ENCODE measurements at places on chromosomes 16 and 17.

DNA sequence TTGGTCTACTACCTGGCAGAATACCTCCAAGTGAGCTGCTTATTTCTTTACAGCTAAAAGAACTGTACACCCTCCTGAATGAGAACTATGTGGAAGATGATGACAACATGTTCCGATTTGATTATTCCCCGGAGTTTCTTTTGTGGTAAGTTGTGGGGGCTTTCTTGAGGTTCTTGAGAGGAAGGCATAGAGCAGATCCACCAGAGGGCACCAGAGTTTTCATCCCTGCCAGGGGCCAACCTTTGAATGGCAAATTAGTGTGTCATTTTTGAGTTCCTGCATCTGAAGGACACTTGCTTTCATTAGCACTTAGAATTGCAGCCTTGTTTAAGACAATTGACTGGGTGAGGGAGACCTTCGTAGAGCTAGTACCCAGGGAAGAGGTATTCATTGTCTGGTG, 35.0 kb downstream of the NMT1 start:
- no peak for DNase-seq

DNA sequence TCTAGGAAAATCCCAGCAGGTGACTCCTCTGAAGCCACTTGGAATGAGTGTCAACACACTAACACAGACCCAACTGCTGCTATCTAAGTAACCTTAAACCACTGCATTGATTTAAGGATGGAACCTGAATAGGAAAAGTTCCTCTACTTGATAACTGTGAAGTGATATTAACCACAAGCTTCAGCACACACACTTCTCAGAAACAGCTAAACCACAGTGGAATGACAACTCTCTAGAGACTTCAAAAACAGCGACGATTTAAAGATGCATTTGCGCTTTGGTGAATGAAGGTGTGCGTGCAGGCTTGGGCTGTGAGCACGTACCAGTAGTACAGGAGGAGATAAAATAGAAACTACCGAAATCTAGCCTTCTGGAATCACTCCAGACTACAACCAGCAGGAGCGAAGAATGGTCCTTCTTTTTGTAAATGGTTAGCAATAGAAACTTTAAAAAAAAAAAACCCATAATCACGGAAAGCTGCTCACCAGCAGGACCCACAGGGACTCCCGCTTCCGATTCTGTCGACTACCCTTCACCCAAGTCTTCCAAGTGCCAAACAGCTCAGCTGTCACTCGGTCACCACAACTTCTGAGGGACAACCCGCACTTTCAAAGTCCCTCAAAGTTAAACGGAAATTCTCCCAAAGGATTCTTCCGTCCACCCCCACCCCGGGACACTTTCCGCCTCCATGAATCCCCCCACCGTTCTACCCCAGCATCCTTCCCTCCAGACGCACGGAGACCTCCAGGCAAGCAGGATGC, 137.7 kb upstream of the CORO6 start:
- DNase-seq = no peak

- DNase-seq = no peak
These were observed 742 bp upstream of the SLC9A5 start for GRCh38 chr16:67248073-67248400.

DNA sequence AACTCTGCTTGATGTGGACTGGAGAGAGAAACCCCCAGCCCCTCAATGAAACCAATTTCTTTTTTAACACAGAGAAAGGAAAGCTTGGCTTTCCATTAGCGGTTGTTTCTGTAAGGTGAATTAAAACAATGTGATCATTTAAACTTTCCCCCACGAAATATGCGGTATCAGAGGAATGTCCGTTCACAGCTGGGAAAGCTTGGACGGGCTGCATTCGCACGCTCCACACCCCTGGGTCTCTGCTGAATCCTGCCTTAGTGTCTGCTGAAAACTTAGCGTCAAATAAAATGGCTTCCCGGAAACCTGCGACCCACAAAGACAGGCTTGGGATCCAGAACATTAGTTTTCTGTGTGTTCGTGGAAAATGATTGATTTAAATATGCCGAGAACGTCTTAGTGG, 71.7 kb downstream of the C16orf95 start:
- DNase-seq = no peak

GRCh38 chr17:48374650-48375230, 55.3 kb downstream of the SKAP1 start:
- no peak for DNase-seq

DNA sequence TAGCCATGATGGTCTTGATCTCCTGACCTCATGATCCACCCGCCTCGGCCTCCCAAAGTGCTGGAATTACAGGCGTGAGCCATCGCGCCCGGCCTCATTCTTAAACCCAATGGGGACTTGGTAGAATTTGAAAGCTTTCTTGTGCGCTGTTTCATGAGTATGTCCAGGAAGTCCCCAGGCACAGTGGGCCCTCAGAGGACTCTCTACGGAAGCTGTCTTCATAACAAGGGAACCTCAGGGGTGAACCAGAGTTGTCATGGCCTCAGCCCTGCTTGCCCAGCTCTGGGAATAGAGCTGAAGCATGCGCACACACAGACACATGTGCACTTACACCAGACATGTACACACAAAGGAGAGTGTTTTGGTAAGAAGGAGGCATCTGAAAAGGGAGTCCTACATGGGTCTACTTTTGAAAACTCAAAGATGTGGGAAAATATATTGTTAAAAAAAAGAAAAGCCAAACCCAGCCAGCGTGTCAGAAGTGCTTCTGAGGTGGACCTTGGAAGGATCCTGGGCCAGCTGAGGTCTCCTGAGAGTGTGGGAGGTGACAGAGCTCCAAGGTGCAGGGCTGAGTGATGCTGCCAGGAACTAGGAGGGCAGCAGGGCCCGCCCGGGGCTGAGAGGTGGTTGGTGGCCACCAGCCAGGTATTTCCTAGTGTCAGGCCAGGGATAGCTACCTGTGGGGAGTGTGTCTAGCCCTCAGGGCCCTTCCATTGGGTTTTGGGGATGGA, 54.6 kb downstream of the EPN2 start:
- DNase-seq = no peak

GRCh38 chr16:58500430-58501241, 693 bp downstream of the NDRG4 start:
- no peak for DNase-seq

DNA sequence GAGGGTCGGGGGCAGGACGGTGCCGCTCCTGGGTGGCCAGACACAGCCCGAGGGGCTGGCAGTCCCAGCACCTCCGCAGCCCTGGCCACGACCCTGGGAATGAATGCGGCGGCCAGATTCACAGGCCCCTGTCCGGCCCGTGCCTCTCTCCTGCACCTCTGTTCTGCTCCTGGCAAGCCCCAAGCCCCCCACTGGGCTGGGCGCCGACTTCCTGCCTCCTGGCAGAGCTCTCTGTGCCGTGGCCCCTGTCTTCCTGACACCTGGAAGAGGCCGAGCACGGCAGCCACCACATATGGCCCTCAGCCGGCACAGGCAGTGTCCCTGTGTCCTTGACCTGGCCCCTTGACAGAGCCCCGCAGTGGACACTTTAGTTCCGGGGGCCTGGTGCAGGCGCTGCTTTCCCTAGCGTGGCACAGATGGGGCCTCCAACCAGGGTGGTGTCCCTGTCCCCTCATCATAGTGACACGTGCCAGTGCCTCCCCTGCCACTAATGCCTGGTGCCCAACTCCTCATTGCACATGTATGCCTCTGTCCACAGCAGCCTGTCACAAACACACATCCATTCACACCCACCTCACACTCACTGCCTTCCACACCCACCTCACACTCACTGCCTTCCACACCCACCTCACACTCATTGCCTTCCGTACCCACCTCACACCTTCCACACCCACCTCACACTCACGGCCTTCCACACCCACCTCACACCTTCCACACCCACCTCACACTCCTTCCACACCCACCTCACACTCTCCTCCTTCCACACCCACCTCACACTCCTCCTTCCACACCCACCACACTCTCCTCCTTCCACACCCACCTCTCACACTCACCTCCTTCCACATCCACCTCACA, 110.6 kb upstream of the PLCG2 start:
- DNase-seq = no peak
